ENCODE measurements at places on chromosomes 16 and 17.

DNA sequence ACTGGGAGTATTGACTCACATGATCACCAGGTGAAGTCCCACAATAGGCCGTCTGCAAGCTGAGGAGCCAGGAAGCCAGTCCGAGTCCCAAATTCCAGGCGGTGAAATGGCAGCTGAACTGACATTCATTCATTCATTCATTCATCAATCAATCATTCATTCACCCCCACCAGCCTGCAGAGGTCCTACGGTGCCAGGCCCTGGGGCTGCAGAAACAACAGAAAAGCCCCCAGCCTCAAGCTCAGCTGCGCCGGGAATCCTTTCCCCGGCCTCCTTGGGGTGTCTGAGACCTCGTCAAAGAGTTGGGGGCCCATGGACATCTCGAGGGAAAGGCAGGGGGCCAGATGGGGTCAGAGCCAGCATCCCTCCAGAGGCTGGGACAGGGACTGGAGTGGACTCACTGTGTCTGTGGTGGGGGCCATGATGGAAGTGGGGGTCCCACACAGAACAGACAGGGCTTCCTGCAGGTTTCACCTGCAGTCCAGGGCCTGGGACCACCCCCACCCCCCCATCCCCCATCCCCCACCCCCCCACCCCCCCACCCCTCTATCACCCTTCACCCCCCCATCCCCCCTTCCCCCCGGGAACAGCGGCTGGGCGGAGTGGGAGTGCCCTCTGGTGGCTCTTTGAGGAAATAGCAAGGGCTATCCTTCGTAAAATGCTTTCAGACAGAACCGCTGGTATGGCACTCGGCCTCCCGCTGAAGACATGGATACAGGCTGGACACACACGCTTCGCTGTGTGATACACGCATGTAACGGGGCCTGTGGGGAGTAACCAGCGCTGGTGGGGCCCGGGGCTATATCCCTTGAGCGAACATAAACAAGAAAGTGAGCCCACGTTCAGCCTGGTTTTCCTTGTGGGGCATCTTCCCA is 8.5 kb upstream of the ZC3H18 start:
- peak; percentile 32 for DNase-seq

DNA sequence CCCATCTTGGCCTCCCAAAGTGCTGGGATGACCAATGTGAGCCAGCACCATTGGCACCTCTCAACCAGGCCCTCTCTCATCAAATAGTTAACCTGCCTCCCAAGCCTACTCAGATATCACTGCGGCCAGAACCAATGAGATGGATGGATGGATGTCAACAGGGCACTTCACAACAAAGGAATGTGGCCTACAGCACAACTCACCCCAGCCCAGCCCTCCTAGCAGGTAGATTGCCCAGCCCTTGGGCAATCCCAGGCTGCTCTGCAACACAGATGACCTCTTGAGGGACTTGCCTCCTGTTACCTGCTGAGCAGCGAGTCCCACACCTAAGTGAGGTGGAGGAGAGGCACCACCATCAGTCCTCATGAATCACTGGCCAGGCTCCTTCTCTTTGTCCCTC is 22.6 kb upstream of the KIFC3 start:
- DNase-seq, result no peak

DNA sequence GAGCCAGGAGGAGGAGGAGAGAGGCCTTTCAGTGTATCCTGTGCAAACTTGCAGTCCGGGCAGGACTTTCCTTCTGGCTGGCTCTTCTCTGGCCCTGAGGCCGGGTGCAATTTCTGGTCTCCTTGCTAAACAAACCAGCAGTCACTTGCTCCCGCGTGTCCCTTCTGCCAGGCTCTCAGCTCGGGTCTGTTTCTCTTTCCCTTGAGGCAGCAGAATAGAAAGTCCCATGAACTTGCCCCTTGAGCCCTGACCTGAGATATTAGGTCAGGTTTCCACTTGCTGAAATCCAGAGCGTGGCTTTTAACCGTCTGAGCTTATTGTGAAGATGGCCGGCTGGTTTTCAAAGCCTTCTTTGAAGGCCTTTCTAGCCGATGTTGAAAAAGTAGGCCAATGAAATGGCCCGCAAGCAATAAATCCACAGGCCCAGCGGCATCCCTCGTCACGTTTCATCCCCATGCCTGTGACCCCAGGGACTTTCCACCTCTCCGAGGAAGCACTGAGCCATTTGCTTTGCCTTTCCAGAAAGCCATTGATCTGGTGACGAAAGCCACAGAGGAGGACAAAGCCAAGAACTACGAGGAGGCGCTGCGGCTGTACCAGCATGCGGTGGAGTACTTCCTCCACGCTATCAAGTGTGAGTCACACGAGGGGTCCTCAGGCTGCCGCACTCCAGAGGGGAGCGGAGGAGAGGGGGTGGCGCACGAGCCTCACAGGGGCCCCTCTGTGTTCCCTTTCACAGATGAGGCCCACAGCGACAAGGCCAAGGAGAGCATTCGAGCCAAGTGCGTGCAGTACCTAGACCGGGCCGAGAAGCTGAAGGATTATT is 4.5 kb downstream of the VPS4A start:
- no peak for DNase-seq

DNA sequence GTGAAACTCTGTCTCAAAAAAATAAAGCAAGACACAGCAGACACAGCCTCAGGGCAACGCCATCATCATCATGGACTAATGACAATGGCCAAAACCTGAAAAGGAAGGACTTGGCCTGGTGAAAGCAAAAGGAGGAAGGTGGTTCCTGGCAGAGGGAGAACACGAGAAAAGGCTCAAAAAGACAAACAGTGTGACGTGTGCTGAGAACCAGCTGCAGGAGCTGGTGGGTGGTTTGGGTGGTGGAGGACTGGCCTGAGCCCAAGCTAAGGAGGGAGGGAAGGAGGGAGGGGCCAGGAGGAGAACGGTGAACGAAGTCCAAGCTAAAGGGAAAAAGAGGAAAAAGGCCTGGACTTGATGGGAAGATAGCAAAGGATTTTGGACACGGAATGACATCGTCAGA is 85.1 kb downstream of the SLC39A11 start:
- no peak for DNase-seq

- no peak for DNase-seq
These were observed 33.7 kb downstream of the NOL11 start for GRCh38 chr17:67751101-67752074.

- DNase-seq, result no peak
These were observed 7.4 kb upstream of the EEF2K start for GRCh38 chr16:22198547-22199293.

DNA sequence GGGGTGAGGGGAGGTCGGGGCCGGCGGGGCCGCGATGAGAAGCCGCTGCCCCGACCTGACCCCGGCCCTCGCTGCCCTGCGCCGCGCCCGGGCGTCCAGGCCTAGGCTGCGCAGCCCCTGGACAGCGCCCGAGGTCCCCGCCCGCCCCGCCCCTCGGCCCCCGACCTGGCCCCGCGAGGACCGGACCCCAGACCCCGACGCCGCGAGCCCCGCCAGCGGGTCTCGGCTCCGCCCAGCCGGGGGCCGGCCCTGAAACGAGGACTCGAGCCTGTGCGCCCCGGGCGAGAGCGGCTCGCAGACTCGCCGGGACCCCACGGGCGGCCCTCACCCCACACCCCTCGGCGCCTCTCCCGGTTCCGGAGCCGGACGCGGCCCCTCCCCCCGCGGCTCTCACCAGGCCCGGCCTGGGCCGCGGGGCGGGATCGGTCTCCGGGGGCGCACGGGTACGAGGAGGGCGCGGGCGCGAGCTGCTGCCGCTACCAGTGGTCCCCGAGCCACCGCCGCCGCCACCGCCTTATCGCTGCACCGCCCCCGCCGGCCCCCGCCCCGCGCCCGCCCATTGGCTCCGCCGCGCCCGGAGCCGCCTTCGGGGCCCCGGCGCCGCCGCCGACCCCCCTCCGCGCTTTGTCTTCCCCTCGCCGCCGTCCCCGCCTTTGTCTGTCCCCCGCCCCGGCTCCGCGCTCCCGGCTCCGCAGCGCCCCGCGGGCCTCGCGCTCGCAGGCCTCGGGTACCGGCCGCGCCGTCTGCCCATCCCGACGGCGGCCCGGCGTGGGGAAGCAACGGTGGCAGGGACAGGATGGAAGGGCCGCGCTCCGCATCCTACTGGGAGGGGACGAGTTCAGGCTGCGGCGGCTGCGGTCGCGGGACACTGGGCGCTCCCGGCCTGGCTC is at the start of gene LIMD2:
Gene LIMD2, minus strand, starts transcription at position 488 of the 890 bp plus-strand sequence. CDS start 827 bp downstream, outside the sequence.
- peak; percentile 75 for DNase-seq
